Effector memory CD8-positive, alpha-beta T cell (primary cell): ENCODE measurements at places on chromosomes 16 and 17.

GRCh38 chr17:71052971-71053370 lies 883.6 kb downstream of the KCNJ2 start:
- no peak for DNase-seq

DNA sequence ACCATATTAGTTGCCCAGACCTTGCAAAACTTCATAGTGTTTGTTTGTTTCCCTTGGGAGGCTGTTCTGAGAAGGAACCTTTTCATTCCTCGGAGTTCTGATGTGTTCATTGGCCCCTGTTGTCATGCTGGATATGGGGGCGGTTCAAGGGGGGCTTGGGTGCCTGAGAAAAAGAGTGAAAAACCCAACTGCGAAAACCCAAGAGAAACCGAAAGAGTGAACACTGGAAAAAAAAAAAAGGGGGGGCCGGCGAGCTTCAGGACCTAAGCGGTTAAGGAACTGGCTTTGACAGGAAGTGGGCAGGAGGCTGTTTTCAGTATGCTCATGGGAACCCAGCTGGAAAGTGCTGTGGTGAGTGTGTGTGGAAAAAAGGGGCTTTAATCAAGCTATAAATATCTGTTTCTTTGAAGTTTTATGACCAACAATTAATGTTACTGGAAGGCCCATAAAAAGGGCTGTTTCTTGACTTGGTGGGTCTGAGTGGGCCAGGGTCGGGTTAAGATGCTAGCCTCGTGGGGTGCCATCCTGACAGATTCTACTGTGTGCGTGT lies 510.7 kb downstream of the MAF start:
- DNase-seq: peak; percentile 29

- DNase-seq: peak; percentile 69
Observed at GRCh38 chr16:50742576-50743200, 802 bp downstream of the CYLD start.

DNA sequence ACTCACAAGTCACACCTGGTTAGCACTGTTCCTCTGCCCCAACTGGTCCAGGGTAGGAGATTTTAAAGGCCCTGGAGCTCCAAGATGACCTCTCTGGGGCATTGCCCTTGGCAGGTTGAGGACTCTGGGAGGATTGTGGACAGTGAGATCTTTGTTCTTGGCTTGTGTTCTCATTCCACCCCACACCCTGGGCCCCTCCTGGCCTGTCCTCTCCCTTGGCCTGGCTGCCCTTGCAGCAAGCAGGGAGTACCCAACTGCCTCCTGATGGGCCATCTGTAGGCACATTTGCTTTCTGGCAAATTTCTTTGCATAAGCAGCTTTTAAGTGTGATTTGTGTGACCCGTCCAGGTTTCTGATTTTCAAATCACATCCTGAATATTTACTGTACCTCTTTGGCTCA lies 239.6 kb downstream of the UTP18 start:
- no peak for DNase-seq

DNA sequence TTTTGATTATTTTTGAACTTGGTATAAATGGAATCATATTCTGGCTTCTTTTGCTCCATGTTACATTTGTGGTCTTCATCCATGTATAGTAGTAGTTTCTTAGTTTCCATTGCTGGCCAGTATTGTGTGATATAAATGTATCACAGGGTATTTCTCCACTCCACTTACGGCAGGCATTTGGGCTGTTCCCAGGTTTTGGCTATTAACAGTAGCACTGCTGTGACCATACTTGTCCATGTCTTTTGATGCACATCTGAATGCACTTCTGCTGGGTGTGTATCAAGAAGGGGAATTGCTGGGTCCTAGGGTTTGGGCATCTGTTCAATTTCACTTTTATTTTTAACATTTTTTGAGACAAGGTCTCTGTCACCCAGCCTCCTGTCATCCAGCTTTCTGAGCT lies 13.9 kb downstream of the NTN1 start:
- no peak for DNase-seq

- no peak for DNase-seq
Observed at GRCh38 chr17:33220036-33220435, 73.1 kb downstream of the ASIC2 start.

GRCh38 chr17:80264205-80265075 lies 3.8 kb downstream of the RNF213 start:
- DNase-seq: peak; percentile 44

DNA sequence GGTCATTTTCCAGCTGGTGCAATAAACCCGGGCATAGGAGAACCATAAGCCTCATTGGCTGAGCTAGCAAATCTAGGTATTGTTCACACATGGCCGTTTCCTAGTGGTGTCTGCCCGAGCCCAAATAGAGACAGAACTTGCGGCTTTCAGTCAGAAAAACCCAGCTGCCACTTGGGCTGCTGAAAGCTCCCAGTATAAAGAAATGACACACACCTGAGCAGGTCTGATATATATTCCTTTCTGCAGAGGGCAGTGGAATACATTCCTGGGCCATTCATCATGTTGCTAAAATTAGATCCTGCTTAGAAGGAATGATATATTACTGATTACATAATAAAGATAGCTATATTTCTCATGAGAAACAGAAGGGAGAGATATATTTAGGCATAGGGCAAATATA lies 83.9 kb upstream of the IRX5 start:
- DNase-seq: no peak
